ENCODE measurements at places on chromosomes 6 and 20.

DNA sequence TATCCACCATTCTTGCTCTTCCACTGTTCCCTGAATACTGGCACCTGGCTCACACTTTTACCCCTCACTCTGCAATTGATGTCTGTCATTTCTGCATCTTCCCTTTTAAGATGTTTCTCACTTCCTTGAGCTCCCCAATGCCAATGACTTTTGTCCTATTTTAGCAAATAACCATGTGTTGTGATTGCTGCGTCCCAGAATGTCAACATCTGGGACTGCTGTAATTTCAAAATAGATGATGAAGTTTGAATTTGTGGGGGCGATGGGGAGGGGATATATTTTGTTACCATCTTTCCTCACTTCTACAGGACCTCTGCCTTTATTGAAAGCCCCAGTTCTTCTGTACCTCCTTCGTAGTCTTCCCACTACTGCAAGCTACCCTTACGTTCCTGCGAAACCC lies 40.0 kb upstream of the ADGRF5 start:
- H3K27me3 ChIP-seq = no peaks in the 10 kb centered on the region
- DNase-seq = no peak
- H3K27ac ChIP-seq = no peak overlapping the region
- no peak overlapping the region for H3K4me3 ChIP-seq
- no peaks in the 10 kb centered on the region for H3K36me3 ChIP-seq

- no peak overlapping the region for H3K4me3 ChIP-seq
- H3K4me1 ChIP-seq = peaks cover 68% of the 10 kb centered on the region
- H3K27me3 ChIP-seq = no peaks in the 10 kb centered on the region
- H3K36me3 ChIP-seq = no peaks in the 10 kb centered on the region
- DNase-seq = peak; percentile 91
Measured at GRCh38 chr20:34525709-34526416, 9.6 kb downstream of the DYNLRB1 start.

DNA sequence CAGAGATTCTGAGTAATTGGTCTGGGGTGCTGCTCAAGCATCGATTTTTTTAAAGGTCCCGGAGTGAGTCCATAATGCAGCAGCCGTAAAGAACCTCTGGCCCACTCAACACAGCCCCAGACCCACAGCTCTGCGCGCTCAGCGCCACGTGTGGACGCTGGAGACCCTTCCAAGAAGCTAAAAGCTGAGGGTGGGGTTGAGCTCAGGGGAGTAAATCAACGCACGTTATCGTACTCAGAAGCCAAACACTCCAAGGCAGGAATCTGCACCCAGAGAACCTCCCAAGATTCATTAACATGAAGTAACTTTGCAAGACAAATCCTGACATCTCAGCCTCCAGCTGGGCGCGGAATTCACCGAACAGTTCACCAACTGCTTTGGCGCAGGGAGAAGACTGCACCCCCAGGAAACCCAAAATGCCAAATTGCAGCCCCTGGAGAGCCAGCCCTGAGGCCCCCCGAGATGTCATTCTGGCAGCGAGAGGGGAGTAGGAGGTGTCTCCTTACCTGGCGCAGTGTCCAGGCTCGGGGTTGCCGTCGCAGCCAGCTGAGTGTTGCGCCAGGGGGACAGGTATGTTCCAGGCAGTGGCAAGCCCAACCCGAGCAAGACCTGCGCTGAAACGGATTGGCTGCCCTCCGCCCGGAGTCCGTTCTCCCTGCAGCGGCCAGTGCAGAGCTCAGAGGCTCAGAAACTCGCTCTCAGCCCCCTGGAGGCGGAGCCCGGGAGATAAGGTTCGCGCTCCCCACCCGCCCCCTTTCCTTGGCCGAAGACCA lies at the start of gene COL21A1:
COL21A1 (minus strand) TSS at position 700 of the 773 bp plus-strand sequence. CDS start 64,962 bp downstream, outside the sequence.
- H3K27ac ChIP-seq = peak within 1 kb of the TSS; percentile 59
- H3K36me3 ChIP-seq = no peaks in the 10 kb centered on the region
- H3K27me3 ChIP-seq = no peaks in the 10 kb centered on the region
- peak within 1 kb of the TSS; percentile 45 for H3K4me3 ChIP-seq
- peak; percentile 15 for DNase-seq

- no peak overlapping the region for H3K4me3 ChIP-seq
- H3K27me3 ChIP-seq = no peaks in the 10 kb centered on the region
- no peak for DNase-seq
Measured at GRCh38 chr6:91678679-91679446, 1092.0 kb upstream of the MAP3K7 start.

DNA sequence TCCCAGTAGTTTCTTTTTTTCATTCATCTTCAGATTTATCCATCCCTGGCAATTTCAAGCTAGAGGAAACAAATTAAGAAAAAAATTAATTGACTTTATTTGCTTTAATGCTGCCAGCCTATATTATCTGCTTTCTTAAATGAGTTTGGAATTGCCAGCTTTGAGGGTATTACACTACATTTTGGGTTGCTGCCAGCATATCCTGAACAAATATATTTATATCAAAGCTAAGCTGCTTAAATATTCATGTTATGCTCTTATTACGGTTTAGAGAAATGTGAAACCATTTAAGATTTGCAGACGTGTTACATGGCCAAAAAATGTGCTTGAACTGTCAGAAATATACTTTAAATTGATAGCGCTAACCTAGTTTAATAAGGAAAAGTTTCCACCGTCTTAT lies 59.7 kb downstream of the GRIK2 start:
- H3K36me3 ChIP-seq = no peaks in the 10 kb centered on the region
- no peak for DNase-seq
- no peaks in the 10 kb centered on the region for H3K27me3 ChIP-seq
- no peak overlapping the region for H3K27ac ChIP-seq
- peaks cover 3% of the 10 kb centered on the region for H3K4me1 ChIP-seq
- H3K4me3 ChIP-seq = no peak overlapping the region

DNA sequence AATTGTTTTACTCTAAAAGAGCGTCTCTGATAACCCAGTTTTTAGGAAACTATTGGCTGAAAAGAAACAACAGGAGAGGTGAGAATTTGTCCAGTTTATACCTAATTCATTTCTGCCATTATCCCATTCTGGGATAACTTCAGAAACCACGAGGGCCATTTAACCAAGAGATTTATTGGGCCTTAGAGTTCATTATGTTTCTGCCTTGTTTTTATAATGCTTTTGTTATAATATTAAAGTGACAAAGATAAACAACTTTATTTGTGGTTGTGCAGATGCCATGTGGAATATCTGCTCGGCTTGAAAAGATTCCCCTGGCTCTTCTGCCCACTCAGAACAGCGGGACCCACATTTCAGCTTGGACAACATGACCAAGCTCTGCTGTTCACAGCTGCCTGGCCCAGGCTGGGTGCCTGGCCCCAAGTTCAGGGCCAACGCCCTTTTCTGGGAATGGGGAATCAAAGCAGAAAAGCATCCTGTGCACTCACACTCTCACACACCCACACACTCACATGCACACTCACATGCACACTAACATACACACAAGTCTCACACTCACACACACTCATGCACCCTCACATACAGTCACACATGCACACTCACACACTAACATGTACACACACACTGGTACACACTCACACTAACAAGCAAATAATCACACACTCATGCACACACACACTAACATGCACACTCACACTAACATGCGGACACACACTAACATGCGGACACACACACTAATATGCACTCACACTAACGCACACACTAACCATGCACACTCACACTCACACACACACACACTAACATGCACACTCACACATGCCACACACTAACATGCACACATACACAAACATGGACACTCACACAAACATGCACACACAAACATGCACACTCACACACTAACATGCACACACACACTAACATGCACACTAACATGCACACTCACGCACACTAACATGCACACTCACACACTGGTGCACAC lies 86.7 kb upstream of the NEDD9 start:
- no peak for DNase-seq
- H3K36me3 ChIP-seq = no peaks in the 10 kb centered on the region
- H3K4me1 ChIP-seq = peaks cover 7% of the 10 kb centered on the region
- H3K4me3 ChIP-seq = no peak overlapping the region
- H3K27ac ChIP-seq = peak overlapping the region; percentile 52

DNA sequence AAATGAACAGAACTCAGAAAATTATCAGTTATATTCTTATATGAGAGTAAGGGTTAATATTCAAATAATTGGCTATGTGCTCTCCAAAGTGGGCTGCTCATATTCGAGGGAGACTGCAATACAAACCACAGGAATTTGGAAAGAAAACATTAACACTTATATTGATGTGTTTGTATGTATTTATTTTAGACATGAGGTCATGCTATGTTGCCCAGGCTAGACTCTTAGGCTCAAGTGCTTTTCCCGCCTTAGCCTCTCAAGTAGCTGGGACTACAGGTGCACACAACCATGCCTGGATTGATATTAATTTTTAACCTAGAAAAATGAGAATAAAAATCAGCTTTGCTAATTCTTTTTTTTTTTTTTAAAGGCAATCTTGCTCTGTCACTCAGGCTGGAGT lies 35.0 kb downstream of the BTBD9 start:
- H3K4me1 ChIP-seq = peaks cover 9% of the 10 kb centered on the region
- H3K4me3 ChIP-seq = no peak overlapping the region
- no peak for DNase-seq
- no peaks in the 10 kb centered on the region for H3K36me3 ChIP-seq
- no peak overlapping the region for H3K27ac ChIP-seq
- no peaks in the 10 kb centered on the region for H3K27me3 ChIP-seq

DNA sequence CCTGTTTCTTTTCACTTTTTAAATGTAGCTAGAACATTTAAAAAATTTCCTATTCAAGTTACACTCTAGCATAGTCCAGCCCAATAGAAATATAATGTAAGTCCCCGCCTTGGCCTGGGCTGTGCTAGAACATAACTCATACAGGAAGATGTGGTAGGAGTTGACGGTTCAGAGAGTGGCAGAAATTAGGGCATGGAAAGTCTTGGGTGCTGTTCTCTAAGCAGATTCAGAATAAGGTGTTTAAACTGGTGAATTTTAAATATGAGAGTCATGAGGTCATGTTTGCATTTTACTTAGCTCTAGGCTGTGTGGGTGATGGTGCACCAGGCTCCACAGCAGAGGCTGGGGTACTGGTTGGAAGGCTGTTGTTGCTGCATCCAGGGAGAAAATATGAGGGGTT lies 256.5 kb downstream of the FARS2 start:
- no peaks in the 10 kb centered on the region for H3K4me1 ChIP-seq
- no peak overlapping the region for H3K27ac ChIP-seq
- H3K27me3 ChIP-seq = no peaks in the 10 kb centered on the region
- no peaks in the 10 kb centered on the region for H3K36me3 ChIP-seq

GRCh38 chr6:101582792-101583191 lies 189.3 kb downstream of the GRIK2 start:
- H3K27ac ChIP-seq = no peak overlapping the region
- H3K4me1 ChIP-seq = no peaks in the 10 kb centered on the region
- H3K4me3 ChIP-seq = no peak overlapping the region
- no peaks in the 10 kb centered on the region for H3K27me3 ChIP-seq

- H3K4me1 ChIP-seq = no peaks in the 10 kb centered on the region
- no peaks in the 10 kb centered on the region for H3K36me3 ChIP-seq
- DNase-seq = no peak
- peak overlapping the region; percentile 39 for H3K27ac ChIP-seq
Measured at GRCh38 chr20:11057624-11058023, 383.8 kb upstream of the JAG1 start.

GRCh38 chr20:55761100-55761499 lies 244.2 kb downstream of the CBLN4 start:
- no peak for DNase-seq
- H3K4me1 ChIP-seq = no peaks in the 10 kb centered on the region
- no peaks in the 10 kb centered on the region for H3K36me3 ChIP-seq

- no peaks in the 10 kb centered on the region for H3K4me1 ChIP-seq
- no peak overlapping the region for H3K27ac ChIP-seq
- H3K27me3 ChIP-seq = peaks cover 7% of the 10 kb centered on the region
- no peak for DNase-seq
- H3K36me3 ChIP-seq = no peaks in the 10 kb centered on the region
Measured at GRCh38 chr6:168871642-168872315, 381.9 kb downstream of the THBS2 start.

DNA sequence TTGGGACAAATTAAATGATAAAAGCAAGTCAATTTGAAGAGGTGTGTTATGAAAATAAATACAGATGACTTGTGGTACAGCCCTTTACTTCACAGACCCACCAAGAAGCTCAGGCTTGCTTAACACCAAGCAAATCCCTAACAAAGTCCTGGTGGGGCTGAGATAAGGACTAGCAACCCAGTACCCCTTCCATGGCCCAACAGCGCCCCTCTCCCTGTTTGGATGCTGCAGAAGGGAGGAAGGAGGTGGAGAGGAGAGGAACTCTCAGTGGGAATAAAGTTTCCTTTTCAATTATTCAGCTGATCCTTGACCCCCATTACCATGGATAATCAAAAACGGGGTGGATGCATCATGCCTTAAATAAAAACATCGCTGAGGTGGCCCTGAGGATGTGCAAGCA lies 4.5 kb upstream of the ZNF831 start:
- H3K27ac ChIP-seq = no peak overlapping the region
- H3K27me3 ChIP-seq = no peaks in the 10 kb centered on the region
- no peak for DNase-seq
- H3K36me3 ChIP-seq = no peaks in the 10 kb centered on the region
- H3K4me3 ChIP-seq = no peak overlapping the region
- H3K4me1 ChIP-seq = no peaks in the 10 kb centered on the region

GRCh38 chr20:15248618-15249395 lies 911.4 kb upstream of the FLRT3 start:
- H3K27me3 ChIP-seq = no peaks in the 10 kb centered on the region
- H3K27ac ChIP-seq = no peak overlapping the region
- H3K4me3 ChIP-seq = no peak overlapping the region
- no peaks in the 10 kb centered on the region for H3K36me3 ChIP-seq

DNA sequence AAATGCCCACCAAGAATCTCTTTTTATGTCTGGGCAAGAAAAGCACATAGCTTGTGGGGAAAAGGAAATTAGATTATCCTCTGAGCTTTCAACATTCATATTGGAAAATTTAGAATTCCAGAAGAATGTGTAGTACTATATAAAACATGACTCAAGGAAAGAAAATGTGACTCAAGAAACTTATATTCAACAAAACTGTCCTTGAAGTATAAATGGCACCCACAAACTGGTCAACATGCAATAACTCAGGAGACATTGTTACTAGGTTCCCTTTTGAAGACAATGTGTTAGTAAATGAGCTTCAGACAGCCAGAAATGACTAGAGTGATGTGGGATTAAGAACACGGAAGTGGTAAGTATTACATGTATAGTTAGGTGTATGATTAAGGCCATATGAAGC lies 26.1 kb upstream of the TINAG start:
- H3K27ac ChIP-seq = no peak overlapping the region
- no peaks in the 10 kb centered on the region for H3K4me1 ChIP-seq
- no peak for DNase-seq
- H3K27me3 ChIP-seq = no peaks in the 10 kb centered on the region
- H3K4me3 ChIP-seq = no peak overlapping the region

DNA sequence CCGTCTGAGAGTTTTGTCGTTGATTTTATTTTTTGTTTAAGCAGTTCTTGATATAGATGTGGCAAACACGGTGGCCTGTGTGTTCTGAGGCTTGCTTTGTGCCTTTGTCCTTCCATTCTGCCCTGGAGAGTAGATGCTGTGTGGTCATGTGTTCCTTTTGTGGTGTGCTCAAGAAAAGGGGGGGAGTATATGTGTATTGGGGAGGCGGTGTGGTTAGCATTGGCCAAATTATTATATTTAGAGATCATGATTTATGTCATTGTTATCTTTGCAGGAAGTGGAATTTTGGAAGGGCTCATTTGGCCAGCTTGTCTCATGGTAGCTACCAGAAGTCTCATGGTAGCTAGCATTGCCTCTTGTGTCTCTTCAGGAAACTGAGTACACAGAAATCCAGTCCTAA lies 16.4 kb downstream of the RREB1 start:
- no peaks in the 10 kb centered on the region for H3K27me3 ChIP-seq
- H3K36me3 ChIP-seq = no peaks in the 10 kb centered on the region
- H3K4me3 ChIP-seq = no peak overlapping the region
- no peak for DNase-seq

GRCh38 chr6:47669684-47670513 lies 28.5 kb upstream of the ADGRF4 start:
- no peaks in the 10 kb centered on the region for H3K36me3 ChIP-seq
- no peak overlapping the region for H3K27ac ChIP-seq
- no peak overlapping the region for H3K4me3 ChIP-seq
- no peaks in the 10 kb centered on the region for H3K4me1 ChIP-seq
- no peak for DNase-seq

All from gastrocnemius medialis (tissue), 4 donors.